ENCODE measurements at places on chromosomes 13 and 19.
A peak's percentile ranks its signal among the peaks of the same experiment; 100 is the strongest.

- DNase-seq: no peak
Measured at GRCh38 chr19:32743021-32743420, 23.5 kb downstream of the TDRD12 start.

- DNase-seq: no peak
Measured at GRCh38 chr13:112647256-112647655, 42.6 kb upstream of the ATP11A start.

- DNase-seq: no peak
Measured at GRCh38 chr13:22050951-22051563, 380.2 kb downstream of the FGF9 start.

DNA sequence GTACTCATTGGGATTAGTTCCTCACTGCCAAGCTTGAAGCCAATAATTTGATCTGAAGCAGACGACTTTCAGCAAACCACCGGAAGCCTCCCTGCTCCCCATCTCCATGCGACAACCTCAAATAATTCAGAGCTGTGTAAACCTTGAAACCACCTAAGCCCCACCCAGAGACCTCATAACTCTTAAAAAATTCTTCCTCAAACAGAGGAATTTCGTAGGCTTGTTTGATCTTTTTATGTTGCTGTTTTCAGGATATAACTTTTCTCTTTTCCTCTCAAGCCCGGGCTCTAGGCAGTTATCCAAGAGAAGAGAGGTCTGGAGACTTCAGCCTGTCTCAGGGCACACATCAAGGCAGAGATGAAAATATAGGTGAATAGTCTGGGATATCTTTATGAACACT is 311.6 kb downstream of the KCNRG start:
- no peak for DNase-seq

GRCh38 chr19:28873301-28873700 is 339.6 kb downstream of the UQCRFS1 start:
- no peak for DNase-seq

GRCh38 chr19:32924200-32924599 is 47.6 kb downstream of the CEP89 start:
- DNase-seq: no peak

DNA sequence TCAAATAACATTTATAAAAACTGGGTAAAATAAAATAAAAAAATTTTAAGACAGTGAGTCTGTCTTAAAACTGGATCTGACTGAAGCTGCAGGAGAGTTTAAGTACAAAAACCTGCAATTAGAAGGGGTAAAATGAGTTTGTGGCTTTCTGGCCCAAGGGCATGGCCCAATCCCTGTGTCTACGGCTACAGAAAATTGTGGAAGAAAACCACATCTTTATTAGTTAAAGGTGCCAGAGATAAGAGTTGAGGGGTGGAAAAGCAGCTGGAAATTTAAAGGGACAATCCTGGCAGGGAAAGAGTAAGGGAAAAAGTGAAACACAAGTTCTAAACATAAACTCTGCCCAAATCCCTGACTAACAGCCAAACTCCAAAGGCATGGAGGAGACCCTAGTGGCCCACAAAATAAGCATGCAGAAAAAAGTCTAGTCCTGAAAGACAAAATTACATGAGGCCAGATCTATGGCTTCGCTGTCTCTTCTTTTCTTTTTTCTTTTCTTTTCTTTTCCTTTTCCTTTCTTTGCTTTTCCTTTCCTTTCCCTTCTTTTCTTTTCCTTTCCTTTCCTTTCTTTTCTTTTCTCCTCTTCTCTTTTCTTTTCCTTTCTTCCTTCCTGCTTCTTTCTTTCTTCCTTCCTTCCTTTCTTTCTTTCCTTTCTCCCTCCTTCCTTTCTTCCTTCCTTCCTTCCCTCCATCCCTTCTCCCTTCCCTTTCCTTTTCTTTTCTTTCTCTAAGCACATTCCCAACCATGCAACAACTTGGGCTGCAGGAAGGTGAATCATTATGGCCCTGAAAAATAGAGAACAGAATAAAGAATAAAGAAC is 23.5 kb upstream of the DLEU7 start:
- no peak for DNase-seq

DNA sequence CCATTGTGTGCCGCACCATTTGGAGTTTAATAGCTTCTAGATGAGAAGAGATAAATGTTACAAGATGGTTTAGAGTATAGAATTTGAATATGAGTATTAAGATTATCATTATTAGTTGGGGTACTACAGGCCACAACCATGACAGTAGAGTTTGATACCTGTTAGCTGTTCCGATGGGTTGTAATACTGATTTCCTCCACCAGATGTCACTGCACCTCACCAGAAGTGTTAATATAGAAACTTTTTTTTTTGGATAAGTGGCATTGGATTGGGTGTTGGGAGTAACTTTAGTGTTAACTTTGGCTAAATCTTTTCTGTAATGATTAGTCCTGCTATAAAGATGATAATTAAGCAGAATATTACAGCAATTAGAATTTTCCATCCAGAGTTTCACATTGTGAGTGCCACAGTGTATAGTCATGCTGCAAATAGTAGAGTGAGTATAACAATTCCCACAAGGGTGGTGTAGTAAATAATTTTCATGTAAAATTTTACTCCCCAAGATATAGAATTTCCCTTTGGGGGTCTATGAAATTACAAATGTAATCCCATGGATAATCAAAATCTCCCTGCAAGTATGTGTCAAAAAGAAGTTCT is 56.3 kb downstream of the PSG3 start:
- no peak for DNase-seq

DNA sequence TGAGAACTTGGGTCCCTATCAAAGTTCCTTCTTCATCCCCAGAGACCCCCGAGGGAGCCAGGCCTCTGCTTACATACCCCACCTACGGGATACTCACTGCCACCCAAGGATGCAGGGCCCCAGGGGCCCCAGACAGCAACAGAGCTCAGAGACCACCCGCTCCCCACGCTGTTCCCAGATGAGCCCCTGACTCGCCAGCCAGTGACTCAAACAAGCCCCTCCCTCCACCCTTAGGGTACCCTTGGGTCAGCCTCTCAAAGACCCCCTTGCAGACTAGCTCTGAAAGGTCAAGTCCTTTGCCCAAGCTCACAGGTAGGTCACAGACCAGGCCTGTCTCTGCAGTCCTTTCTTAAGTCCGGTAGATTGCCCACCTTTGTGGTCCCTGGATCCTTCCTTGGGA is 45.7 kb downstream of the CD320 start:
- no peak for DNase-seq

- peak; percentile 31 for DNase-seq
Measured at GRCh38 chr13:72194523-72194922, 327.5 kb upstream of the DACH1 start.

GRCh38 chr13:107373551-107373950 is 805.6 kb upstream of the ARGLU1 start:
- no peak for DNase-seq

DNA sequence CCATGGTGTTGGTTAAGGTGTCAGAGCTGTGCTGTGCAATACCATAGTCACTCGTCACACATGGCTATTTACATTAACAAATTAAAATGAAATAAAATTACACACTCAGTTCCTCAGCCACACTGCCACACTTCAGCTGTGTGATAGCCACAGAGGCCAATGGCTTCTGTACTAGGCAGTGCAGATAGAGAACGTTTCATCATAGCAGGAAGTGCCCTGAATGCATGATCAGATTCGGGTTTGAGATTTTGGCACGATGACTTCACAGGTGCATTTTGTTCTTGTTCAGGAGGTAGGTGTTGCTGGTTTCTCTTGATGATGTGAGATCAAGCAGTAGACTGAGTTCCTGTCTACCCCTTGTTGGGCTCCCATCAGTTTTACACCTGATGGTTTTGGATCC is 6.5 kb downstream of the ARMC6 start:
- no peak for DNase-seq

DNA sequence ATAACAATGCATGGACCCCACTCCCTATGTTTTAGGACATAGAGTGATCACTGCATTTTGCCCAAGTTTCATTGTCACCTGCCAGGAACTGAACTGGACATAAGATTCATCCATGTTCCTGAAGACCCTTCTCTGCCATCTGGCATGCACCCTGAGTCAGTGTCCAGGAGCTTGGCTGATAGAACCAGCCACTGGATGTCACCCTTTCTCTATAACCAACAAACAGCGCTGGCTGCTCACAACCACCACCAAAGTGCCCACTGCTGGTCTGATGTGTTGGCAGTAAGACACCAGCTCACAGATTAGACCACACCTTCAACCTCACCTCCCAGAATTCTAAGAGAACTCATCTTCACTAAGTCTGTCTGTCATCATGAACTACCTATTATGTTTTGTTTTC is 333.4 kb downstream of the ITGBL1 start:
- DNase-seq: no peak

- no peak for DNase-seq
Measured at GRCh38 chr13:47121092-47121763, 224.4 kb upstream of the HTR2A start.

DNA sequence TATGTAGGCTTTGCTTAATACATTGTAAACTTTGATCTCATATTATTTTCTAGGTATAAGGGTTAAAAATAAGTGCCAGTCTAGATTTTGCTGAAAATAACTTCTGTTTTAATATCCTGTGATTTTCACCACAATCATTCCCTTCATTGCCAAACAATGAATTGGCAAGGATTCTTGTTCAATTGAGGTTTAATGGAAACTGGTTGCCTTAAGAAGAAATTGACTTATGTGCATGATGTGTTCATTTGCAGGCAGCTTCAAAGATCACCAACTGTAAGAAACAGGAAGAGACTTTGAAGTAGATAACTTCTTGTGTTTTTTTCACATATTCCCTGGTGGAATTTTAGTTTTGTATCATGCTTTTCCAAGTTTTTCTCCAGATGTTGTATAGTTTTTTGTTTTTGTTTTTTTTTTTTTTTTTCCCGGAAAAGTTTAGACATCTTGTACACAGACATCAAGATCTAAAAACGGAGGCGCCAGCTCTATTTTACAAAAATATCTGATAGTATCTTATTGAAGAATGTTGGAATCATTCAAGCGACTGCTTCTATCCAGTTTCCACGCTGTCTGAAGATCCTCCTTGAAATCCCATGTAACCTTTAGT is 108.3 kb downstream of the POSTN start:
- DNase-seq: no peak

GRCh38 chr13:111360452-111360851 is 40.0 kb downstream of the TEX29 start:
- DNase-seq: no peak

DNA sequence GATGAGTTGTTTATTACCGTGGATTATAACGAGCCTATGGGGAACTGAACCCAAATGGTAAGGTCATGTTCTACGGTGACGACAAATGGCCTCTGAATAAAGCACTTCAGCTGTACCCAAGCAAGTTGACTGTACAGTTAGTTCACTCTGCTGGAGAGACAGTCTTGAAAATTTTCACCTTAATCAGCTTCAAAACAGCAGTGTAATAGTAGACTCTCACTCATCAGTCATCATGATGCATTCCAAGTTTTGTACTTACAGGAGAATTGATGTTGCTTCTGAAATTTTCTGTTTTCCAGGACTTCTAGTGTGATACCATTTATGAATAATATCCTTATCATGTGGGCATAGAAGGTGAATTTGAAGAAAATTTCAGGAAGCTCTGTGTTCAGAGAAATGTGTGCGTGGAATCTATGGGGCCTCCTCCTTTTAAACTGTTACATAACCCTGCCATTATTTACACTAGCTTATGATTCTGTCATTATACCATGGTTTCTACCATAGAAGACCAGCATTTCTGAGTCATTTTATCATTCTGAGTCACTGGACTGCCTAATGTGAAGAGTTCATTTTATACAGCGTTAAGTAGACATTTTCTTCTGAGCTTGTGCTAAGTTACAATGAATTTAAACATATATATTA is 96.9 kb downstream of the WDFY2 start:
- peak; percentile 71 for DNase-seq

GRCh38 chr13:110394371-110394841 is 87.3 kb downstream of the COL4A2 start:
- DNase-seq: no peak

- no peak for DNase-seq
Measured at GRCh38 chr13:91601273-91601672, 202.9 kb downstream of the GPC5 start.

- DNase-seq: no peak
Measured at GRCh38 chr13:46170687-46171086, 11.3 kb downstream of the LCP1 start.

DNA sequence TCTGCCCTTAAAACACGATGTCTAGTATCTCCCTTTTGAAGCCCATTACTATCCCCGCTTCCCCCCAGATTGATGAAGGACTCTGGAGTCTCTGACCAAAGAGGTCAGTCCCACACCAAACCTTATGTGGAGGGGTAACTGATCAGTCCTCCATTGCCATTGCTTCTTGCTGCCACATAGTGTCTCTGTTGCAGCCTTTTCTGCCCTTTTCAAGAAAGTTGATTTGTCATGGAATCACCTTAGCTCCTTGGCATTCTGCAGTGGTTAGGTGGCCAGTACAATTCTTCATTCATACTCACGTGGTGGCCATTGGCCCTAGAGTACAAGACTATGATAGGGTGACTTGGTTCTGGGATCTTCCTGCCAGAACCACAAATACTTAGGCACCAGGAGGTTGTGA is 8.4 kb upstream of the HTR2A start:
- DNase-seq: no peak

- DNase-seq: no peak
Measured at GRCh38 chr13:97945792-97946419, 7.6 kb upstream of the IPO5 start.

GRCh38 chr19:9858766-9859165 is 23.6 kb downstream of the PIN1 start:
- no peak for DNase-seq

DNA sequence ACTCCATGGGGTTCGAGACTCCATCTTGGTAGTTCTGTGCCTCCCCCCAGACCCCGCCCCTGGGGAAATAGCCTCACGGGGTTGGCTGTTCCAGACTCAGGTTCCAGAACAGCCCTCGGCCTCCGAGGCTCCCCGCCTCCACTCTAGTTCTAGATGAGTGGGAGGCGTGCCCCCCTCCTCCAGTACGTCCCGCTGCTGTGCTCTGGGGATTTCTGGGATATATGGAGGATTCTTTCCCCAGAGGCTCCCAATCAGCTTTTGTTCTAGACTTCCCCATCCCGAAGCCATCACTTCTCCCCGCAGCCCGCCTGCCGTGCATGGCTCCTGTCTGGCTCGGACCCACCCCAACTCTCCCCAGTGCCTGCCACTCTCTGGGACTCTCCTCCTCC is 1.9 kb upstream of the CACNG7 start:
- DNase-seq: no peak

DNA sequence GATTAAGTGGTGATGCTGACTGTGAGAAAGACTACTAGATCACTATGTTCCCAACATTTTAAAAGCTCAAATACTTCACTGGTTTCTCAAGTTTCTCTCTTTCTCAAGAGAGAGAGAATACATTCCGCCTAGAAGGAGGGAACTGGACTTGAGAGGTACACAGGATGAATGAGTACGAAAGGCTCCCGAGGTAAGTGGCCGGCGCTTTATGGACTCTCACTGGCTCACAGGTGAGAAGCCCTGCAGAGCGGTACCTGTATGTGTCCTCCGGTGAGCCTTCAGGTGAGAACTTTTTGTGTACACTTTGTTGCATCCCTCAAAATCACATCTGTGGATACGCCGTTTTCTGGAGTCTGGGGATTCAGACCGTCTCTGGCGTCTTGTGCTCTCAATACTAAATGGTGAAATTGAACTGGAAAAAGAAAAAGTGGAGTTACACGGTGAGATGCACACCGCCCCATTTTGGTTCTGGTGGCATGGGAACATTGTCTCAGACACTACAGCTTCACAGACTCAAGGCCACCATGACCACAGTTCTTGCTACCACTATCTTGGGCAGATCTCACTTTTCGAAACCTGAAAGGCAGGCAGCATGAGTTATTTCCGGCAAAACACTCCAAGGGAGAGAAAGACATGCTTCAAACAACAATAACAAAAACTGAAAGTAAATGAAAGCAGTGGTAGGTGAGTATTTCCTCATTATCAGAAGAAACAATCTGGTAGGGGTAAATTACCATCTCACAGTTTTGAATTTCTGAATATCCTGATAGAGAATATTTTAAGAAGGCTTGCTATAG is 418.9 kb downstream of the KLF12 start:
- no peak for DNase-seq
